ENCODE measurements at places on chromosomes 2 and 18. TPM values are rescaled to one million over a fixed set of nuclear protein-coding genes. Genes with fewer than 3 reads are reported as not detected.

Gene SLC14A1
- 0.08 TPM for total RNA-seq

Gene CYTIP
- total RNA-seq: not detected

Gene NLRC4
- total RNA-seq: not detected

Gene ST8SIA3
- not detected for total RNA-seq

Gene MYO3B
- total RNA-seq: not detected

Gene EXOC6B
- 8.6 TPM for total RNA-seq

Gene SERPINB3
- 0.12 TPM for total RNA-seq

Gene CHRNG
- total RNA-seq: not detected

Gene RESP18
- total RNA-seq: not detected

Gene L3MBTL4
- not detected for total RNA-seq

Gene TUBB8B
- not detected for total RNA-seq

Gene CAPN14
- total RNA-seq: 0.07 TPM

Gene IL18R1
- 1.0 TPM for total RNA-seq

Gene SLC4A3
- total RNA-seq: 3.8 TPM

Gene EIF4E2
- total RNA-seq: 240 TPM

Gene LHCGR
- not detected for total RNA-seq

Gene RTKN
- 29.6 TPM for total RNA-seq

Gene VIL1
- total RNA-seq: 0.17 TPM

Gene PIGN
- 9.4 TPM for total RNA-seq

Gene LTBP1
- 16.8 TPM for total RNA-seq

Gene FBLN7
- total RNA-seq: 0.74 TPM

Gene CNGA3
- total RNA-seq: not detected

Gene SCN2A
- total RNA-seq: 0.01 TPM

Gene AFG3L2
- total RNA-seq: 36.9 TPM

Gene PSD4
- 8.3 TPM for total RNA-seq

Gene ANAPC1
- 30.2 TPM for total RNA-seq

Gene GPR45
- total RNA-seq: not detected

Gene TACR1
- 0.13 TPM for total RNA-seq

Gene CFAP65
- total RNA-seq: 0.15 TPM

Gene CRYGD
- not detected for total RNA-seq

Gene VAMP8
- total RNA-seq: 15.2 TPM

Gene SEPTIN10
- total RNA-seq: 49.0 TPM

Gene LRATD1
- total RNA-seq: 0.02 TPM

Gene PLCD4
- total RNA-seq: 0.59 TPM

Gene DPYSL5
- total RNA-seq: 6.8 TPM

Gene ZNF804A
- total RNA-seq: not detected

Gene IFIH1
- 1.5 TPM for total RNA-seq

Gene TRIP12
- 89.1 TPM for total RNA-seq

Gene LIPT1
- total RNA-seq: 3.7 TPM

Gene DYNC2LI1
- total RNA-seq: 13.6 TPM

Gene RIT2
- not detected for total RNA-seq

Gene SRD5A2
- 0.01 TPM for total RNA-seq

Gene SUCLG1
- 93.1 TPM for total RNA-seq

Gene HAAO
- not detected for total RNA-seq

Gene RNF138
- total RNA-seq: 13.3 TPM

Gene LAMA3
- total RNA-seq: 44.8 TPM

Gene INO80D
- total RNA-seq: 1.8 TPM

Gene TGFA
- total RNA-seq: 7.6 TPM

Gene GNLY
- total RNA-seq: not detected

Gene KCNJ3
- not detected for total RNA-seq

Gene CSRNP3
- not detected for total RNA-seq

Gene VIT
- not detected for total RNA-seq

Gene PCARE
- total RNA-seq: not detected

All from A549 treated with CORT108297 at 1 μM for 4 hours (cell line).